ENCODE measurements at places on chromosomes 5 and 9.

- DNase-seq, result no peak
Measured at GRCh38 chr5:147968855-147969254, 62.5 kb upstream of the C5orf46 start.

- DNase-seq, result no peak
Measured at GRCh38 chr5:107553117-107553555, 117.6 kb downstream of the EFNA5 start.

DNA sequence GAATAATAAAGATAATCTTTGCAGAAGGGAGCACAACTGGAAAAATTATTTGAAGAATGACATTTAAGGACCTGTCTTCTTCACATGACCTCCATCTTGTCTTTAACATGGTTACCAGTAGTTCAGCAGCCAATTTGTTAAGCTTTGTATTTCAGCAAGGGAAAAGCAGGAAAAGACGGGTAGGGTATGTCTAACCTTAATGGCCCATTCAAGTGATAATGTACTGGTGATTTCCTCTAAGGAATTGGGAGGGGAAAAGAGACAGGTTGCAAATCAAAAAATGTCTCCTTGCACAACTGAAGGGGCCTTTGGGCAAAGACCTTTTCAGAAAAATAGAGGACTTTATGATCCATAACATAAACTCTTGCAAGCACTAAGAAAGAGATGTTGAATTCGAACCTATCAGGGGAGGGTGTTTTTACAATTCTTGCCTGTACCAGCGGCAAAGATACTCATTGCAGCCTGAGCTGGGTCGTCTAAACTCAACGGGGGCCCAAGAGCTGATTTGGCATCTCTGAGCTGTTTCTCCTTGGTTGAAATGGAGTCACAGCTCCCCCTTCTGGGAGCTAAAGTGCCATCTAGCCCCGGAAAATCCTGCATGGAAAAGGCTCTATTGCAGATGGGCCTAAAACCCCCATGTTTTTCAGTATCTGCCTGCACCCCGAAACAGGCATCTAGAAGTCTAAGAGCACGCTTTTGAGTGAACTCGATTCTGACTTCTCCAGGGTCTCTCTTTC is 3.8 kb downstream of the BRINP1 start:
- DNase-seq, result no peak

DNA sequence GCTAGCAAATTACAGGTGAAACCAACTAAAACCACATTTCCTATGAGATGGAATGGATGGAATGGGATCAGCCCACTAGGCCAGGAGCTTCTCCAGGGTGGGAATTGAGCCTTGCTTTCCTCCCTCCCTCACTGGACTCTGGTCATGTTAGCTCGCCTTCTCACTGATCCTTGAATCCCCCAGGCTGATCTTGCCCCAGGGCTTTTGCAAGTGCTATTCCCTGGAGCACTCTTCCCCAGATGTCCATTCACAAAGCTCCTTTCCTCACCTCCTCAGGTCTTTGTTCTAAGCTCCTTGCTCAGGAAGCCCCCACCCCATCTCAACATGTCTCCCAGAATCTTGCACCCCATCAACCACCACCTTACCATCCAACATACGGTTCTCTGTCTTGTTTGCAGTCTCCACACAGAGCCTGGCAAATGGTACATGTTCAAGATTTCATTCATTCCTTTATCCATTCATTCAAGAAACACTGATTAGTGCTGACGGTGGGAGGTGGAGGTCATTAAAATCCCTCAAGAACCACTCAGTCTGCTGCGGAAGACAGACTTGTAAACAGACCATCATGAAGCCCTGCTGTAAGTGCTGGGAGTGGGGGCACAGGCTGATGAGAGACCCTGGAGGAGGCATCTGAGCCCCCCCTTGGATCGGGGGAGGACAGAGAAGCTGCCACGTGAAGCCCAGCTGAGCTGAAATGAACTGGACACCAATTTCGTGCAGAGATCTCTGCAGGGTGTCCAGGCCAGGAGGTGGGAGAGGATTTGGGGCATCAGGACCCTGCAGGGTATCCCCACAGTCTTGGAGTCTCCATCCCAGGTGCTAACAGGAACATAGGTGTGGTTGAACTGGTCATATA is 141.7 kb downstream of the BARX1 start:
- no peak for DNase-seq

DNA sequence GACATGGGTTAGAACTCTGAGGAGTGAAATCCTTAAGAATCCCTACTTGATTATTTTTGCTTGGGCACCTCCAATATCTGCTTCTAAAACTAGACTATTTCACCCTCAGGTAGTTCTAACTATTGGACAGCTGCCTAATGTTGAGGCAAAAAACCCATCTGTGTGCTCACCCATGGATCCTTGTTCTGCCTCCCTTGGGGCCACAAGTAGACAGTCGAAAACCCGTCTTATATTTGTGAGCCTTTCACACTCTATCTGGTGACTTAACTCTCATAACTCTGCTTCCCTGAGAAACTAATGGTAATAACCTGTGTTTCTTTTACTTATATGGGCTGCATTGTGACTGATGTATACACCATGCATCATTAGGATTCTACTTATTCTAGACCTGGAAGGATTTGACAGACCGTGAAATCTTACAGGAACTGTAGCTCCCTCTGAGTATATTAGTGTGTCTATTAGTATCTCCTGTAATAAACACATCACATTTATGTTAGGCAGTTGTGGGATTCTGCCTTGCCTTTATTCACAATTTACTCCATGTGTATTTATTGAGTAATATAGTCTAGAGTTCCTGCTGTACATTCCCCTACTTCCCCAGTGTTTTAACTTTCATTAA is 94.6 kb upstream of the SGCD start:
- DNase-seq, result no peak

GRCh38 chr5:115209279-115209678 is 39.6 kb upstream of the TRIM36 start:
- peak; percentile 21 for DNase-seq

DNA sequence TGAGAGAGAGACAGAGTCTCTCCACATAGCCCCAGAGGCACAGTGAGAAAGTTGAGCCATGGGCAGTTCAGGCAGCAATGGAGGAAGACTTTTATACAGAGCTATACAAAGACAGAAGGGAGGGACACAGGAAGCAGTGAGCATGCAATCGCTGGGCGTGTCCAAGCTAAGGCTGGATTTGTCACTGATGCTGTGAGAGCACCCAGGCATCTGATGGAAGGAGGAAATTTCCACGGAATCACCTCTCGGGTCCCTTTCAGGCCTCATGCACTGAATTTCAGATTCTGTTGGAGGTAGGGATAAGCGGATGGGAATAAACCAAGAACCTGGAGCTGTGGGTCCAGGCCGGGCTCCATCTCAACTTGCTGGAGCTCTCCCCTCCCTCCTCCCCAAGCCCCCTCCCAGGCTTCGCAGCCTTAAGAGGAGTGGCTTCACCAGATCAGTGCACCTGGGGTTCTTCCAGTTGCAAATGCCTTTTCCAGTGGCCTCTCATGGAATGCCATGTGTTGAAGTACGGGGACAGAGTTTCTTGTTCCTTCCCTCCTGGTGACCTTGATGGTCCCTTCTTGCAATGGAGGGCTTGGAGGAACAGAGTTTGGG is 114.8 kb upstream of the ALDH1B1 start:
- no peak for DNase-seq

DNA sequence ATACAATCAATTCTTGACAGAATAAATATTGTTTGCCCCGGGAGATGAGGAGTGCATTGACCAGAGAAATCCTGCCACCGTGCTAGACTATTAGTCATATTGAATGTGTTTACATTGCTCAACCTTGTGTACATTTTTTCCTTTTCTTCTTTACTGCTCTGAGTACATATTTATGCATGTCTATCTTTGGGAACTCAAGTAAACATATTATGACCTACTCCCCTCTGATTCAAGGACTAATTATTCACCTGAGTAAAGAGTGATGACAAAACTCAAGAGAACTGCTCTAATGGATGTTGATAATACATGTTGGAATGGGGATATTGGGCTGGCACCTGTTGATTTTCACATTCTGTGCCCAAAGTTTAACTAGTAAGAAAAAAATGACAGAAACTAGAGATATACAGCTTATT is 3.9 kb upstream of the SPINK1 start:
- DNase-seq, result no peak

- DNase-seq, result peak; percentile 48
Measured at GRCh38 chr5:138503487-138504270, 38.4 kb downstream of the EGR1 start.

- no peak for DNase-seq
Measured at GRCh38 chr9:72509635-72510034, 11.8 kb upstream of the TMC1 start.

GRCh38 chr9:87812375-87813118 is 70.1 kb upstream of the SPATA31E1 start:
- DNase-seq, result no peak

DNA sequence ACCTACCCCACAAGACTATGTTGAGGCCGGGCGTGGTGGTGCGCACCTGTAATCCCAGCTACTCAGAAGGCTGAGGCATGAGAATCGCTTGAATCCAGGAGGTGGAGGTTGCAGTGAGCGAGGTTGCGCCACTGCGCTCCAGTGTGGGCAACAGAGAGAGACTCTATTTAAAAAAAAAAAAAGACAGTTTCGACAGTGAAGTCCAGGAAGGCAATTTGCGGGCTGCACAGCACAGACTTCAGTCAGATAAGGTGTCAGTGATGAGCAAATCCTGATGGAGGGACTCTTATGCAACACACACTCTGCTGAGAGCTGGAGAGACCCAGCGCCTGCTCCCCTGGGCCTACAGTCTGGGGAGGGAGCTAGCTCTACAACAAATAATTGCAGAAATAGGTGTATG is 14.2 kb downstream of the CCNJL start:
- DNase-seq, result no peak

GRCh38 chr5:119527351-119527750 is 75.1 kb downstream of the HSD17B4 start:
- no peak for DNase-seq

DNA sequence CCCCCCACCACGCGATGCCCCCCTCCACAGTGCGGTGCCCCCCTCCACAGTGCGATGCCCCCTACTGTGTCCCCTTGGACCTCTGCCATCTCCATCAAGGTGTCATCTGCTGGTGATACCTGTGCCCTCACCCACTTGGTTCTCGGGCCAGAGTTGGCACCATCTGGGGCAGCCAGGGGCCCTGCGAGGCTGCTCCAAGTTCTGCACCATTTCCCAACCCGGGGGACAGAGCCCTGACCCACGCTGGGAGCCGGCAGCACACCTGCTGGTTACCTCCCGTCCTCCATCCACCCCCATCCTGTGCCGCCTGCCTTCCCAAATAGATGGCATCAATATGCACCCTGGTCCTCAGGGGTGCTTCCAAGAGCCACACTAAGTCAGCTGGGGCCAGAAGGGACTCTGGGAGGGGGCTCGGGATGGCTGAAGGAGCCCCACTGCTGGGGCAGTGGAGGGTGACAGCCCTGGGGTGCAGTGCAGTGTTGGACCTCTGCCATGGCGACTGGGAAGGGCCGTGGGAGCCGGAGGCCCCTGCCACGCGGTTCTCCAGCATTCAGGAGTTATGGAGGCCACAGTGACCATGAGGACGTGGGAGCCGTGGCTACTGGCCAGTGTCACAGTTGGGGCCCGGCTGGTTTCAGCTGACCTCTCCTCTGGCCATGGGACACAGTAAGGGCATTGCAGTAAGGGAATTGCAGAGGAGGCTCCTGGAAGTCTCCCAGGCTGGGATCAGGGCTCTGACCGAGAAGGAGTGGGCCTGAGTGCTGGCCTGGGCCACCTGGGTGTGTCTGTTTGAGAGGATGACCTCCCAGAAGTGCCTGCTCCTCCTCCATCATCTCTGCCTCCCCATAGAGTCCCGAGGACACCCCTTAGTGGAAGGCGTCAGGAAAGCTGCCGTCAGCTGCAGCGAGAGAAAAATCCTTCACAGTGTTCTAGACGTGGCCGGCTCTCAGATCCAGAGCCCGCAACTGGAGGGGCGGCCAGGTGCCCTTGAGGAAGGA is 44.2 kb upstream of the NOTCH1 start:
- DNase-seq, result no peak
